ENCODE measurements at places on chromosomes 1 and 21.

- DNase-seq = peak; percentile 74
Observed at GRCh38 chr1:220879509-220880361, 492 bp downstream of the HLX start.

DNA sequence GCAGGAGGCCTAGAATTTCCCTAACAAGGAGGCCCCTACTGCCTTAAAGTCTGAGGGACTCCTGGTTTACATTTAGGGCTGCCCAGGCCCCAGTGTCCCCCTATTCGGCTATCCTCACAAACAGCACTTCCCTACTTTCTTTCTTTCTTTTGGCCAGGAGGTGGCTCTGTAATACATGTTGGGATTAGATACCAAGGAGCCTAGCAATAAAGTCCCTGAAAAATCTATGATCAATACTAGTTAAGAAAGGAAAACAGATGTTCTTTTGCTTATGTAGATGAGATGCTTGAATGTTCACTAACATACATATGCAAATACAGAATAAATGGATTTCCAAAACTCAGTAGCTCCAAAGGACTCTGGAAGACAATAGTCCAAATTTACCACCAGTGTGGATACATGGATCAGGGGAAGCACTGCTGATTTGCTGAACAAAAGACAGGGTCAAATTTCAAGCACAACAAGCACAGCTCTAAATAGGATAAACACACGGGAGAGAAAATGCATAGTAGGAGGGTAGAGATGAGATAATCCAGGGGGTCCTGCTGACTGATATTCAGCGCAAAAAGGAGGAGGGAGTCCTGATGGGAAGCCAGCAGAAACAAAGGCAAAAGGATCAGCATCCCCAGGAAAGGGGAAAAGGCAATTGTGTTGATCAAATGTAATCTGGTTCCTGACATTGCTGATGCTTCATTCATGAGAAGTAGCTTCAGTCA lies 240.0 kb downstream of the NUF2 start:
- DNase-seq = no peak

DNA sequence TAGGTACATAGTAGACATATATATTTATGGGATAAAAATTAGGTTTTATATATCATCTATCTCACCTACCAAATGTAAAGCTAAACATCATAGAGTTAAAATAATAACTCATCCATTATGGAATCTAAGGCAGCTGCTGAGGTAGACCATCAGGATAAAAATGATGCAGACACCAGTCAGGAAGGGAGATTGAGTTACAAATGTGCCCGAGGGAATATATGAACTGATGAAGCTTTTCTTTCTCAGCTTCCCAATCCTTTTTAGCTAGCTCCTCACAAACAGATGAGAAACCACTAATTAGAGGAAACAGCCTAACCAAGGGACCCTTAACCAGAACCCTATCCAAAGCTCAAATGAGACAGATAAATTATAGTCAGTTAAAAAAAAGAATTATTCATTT lies 20.9 kb downstream of the TTLL7 start:
- no peak for DNase-seq

- no peak for DNase-seq
Observed at GRCh38 chr1:234706931-234707330, 97.0 kb upstream of the IRF2BP2 start.

DNA sequence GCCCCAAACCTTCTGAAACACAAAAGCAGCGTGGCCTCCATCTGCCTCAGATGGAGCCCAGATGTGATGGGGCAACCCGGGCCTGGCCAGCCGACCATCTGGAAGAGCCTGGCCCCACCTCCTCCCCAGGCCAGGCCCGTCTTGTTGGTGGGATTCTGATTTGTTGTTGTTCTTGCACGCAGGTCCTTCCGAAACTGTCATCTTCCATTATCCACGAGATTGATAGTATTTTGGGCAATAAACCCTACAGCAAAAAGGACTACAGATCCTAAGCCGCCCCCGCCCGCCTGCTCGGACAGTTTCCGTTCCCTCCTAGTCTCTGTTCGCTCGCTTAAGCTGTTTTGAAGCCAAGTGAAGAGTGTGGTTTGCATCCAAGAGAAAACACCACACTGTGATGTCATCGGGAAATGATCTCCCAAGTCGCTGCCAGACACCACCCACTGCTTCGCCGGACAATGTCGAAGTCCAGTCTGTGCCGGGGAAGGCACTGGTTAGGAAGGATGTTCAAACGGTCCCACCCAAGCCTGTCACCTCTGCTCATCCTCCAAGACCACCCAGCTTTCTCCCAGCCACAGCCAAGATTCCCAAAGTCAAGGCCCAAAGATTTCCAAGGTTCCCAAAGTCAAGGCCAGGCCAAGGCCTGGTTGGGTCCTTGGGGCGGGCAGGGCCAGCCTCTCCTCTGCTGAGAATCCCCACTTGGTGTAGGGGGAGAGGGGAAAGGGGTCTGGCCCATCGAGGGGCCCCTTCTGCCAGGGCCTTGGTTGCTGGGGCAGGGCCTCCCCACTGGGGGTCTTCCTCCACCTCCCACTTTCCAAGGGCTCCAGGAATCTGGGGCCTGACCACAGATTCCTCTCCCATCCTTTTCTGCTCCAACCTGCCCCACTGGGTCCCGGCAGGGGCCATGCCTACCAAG lies 52.9 kb downstream of the KCNAB2 start:
- DNase-seq = no peak

- no peak for DNase-seq
Observed at GRCh38 chr21:31479714-31480113, 135.7 kb upstream of the TIAM1 start.

GRCh38 chr1:19534281-19534680 lies 48.9 kb upstream of the CAPZB start:
- DNase-seq = no peak

GRCh38 chr1:165376811-165377311 lies 20.3 kb upstream of the LMX1A start:
- no peak for DNase-seq

- no peak for DNase-seq
Observed at GRCh38 chr1:40268211-40268610, 10.2 kb downstream of the ZMPSTE24 start.

- no peak for DNase-seq
Observed at GRCh38 chr1:202567738-202568137, 142.5 kb downstream of the SYT2 start.

GRCh38 chr1:203152158-203153034 lies 23.2 kb downstream of the MYBPH start:
- no peak for DNase-seq

DNA sequence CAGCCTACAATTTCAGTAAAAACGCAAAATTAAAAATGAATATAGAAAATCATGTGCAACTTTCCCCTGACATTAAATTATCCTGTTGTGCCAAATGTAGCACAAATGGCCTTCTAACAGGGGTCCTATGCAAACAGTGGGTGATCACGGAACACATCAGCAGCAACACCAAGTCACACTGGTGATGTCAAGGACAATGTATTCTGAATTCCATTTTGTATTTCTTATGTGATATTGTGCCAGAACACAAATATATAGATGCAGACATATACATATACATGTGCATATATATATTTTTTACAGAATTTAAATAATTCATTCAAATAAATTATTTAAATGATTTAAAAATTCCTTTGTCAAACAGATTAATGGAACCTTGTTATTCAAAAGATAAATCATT lies 8.6 kb upstream of the ADGRL2 start:
- DNase-seq = no peak

Measured in GM13977 (cell line).